PC-3 (cell line): ENCODE measurements at places on chromosomes 7 and 10.

DNA sequence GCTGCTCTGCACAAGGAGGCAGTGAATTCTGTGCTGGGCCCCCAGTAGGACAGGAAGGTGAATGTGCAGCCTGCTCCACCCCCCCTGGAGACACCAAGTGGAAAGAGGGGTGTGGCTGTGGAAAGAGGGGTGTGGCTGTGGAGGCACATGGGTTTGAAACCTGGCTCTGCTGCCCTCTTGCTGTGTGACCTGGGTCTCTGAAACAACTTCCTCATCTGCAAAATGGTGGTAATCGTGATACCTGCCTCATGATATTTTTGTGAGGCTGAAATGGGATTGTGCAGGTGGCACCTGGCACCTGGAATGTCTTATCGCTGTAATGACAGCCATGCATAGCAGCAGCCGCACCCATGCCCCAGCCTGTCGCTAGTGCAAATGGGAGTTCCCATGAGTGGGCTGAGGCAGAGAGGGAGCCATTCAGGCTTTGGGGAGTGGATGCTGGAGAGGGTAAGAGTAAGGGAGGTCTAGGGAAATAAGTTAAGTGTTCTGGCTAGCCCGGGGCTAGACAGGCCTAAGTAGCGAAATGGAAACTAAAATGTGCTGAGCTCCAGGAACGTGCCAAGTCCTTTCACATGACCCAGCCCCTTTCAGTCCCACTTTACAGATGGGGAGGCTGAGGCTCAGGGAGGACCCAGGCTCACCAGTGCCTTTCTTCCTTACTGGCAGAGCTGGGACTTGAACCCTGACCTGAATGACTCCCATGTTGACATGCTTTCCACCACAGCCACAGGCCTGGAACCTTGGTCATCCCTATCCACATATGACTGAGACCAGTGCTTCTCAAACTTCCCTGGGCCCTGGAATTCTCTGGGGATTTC is 35.0 kb downstream of the C10orf105 start:
- no peaks in the 10 kb centered on the region for H3K36me3 ChIP-seq
- H3K27ac ChIP-seq = no peak overlapping the region
- H3K27me3 ChIP-seq = no peaks in the 10 kb centered on the region; the same call in 1 of the 2 replicates

GRCh38 chr7:138032186-138032585 is 30.3 kb upstream of the CREB3L2 start:
- no peaks in the 10 kb centered on the region for H3K36me3 ChIP-seq
- no peak overlapping the region for H3K27ac ChIP-seq
- H3K4me1 ChIP-seq = no peaks in the 10 kb centered on the region
- DNase-seq = no peak

- H3K36me3 ChIP-seq = no peaks in the 10 kb centered on the region
- H3K4me1 ChIP-seq = no peaks in the 10 kb centered on the region
- no peak for DNase-seq
- no peaks in the 10 kb centered on the region for H3K27me3 ChIP-seq
Observed at GRCh38 chr7:63998549-63998948, at the start of gene ZNF722. TSS of gene ZNF722 (plus strand) at chr7:63998849. CDS start at chr7:63998962, 113 bp downstream.

DNA sequence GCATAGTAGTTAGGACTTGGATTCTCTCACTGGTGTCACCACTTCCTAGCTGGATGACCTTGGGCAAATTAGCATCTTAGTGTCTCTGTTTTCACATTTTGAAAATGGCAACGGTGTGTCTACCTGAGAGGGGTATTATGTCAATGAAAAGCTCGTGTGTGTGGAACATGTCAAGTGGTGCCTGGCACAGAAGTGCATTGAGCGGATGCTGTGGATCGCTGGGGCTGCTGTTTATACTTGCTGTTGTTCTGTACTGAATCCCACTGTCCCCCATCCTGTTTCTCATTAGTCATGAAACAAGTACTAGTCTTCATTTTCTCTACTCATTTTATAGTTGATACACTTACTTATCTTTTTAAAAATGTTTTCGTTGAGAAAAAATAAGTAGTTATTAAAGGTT is 26.1 kb downstream of the RBM33 start:
- no peak overlapping the region for H3K27ac ChIP-seq
- no peak overlapping the region for H3K4me3 ChIP-seq
- no peaks in the 10 kb centered on the region for H3K27me3 ChIP-seq
- no peak for DNase-seq
- H3K4me1 ChIP-seq = peaks cover 10% of the 10 kb centered on the region
- peaks cover 10% of the 10 kb centered on the region; the same call in 1 of the 2 replicates for H3K36me3 ChIP-seq

DNA sequence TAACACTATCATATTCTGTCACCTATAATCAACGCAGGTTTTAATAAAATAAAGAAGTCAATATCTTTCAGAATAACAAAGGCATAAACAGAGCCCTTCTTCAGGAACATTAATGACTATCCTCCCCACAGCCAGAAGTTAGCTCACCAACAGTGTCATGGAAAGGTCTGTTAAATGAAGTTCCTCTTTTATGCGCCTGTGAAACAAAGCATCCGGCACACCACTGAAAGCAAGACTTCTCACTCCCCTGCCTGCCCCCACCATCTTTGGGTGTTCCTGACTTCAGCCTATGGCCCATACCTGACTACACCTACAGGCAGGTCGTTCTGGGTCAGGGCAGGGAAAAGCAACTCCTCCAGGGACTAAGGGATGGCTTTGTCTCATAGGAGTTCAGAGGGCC is 205.4 kb downstream of the FANK1 start:
- H3K36me3 ChIP-seq = no peaks in the 10 kb centered on the region
- no peaks in the 10 kb centered on the region for H3K27me3 ChIP-seq
- H3K4me3 ChIP-seq = no peak overlapping the region
- no peak overlapping the region for H3K27ac ChIP-seq
- DNase-seq = no peak

GRCh38 chr7:96691702-96692101 is 17.9 kb downstream of the SEM1 start:
- H3K27ac ChIP-seq = no peak overlapping the region
- H3K27me3 ChIP-seq = no peaks in the 10 kb centered on the region
- peaks cover 35% of the 10 kb centered on the region for H3K36me3 ChIP-seq
- H3K4me1 ChIP-seq = peaks cover 26% of the 10 kb centered on the region
- H3K4me3 ChIP-seq = no peak overlapping the region
- DNase-seq = no peak

DNA sequence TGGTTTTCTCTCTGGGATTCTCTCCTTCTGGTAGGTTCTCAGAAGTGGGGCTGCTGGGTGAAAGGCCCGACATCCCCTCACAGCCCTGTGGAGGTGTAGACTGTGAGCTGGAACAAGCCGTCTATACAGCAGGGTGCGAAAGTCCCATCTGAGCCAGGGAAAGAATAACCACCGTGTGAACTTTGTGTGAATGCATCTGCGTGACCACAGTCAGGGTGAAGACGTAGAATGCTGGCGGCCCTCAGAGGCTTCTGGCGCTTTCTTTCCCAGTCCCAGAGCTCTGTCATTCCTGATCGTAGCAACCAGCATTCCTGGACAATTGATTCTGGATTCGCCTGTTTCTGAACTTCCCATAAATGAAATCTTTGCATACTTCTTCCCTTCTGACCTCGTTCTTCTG is 30.0 kb downstream of the ELFN1 start:
- H3K36me3 ChIP-seq = no peaks in the 10 kb centered on the region
- DNase-seq = no peak
- H3K27me3 ChIP-seq = peaks cover 54% of the 10 kb centered on the region
- H3K4me3 ChIP-seq = no peak overlapping the region
- H3K27ac ChIP-seq = no peak overlapping the region
